HFFc6 (cell line): ENCODE measurements at places on chromosomes 11 and 22.

GRCh38 chr11:3146612-3147256 is 18.4 kb downstream of the OSBPL5 start:
- no peaks in the 10 kb centered on the region for H3K36me3 ChIP-seq
- peaks cover 23% of the 10 kb centered on the region for H3K4me1 ChIP-seq
- peaks cover 7% of the 10 kb centered on the region for H3K27me3 ChIP-seq
- peak; percentile 64 for DNase-seq

GRCh38 chr22:36863281-36863680 is 2.5 kb downstream of the NCF4 start:
- no peaks in the 10 kb centered on the region for H3K36me3 ChIP-seq
- no peaks in the 10 kb centered on the region for H3K4me1 ChIP-seq
- no peak overlapping the region for H3K27ac ChIP-seq
- H3K27me3 ChIP-seq = peaks cover 29% of the 10 kb centered on the region
- no peak overlapping the region for H3K4me3 ChIP-seq

DNA sequence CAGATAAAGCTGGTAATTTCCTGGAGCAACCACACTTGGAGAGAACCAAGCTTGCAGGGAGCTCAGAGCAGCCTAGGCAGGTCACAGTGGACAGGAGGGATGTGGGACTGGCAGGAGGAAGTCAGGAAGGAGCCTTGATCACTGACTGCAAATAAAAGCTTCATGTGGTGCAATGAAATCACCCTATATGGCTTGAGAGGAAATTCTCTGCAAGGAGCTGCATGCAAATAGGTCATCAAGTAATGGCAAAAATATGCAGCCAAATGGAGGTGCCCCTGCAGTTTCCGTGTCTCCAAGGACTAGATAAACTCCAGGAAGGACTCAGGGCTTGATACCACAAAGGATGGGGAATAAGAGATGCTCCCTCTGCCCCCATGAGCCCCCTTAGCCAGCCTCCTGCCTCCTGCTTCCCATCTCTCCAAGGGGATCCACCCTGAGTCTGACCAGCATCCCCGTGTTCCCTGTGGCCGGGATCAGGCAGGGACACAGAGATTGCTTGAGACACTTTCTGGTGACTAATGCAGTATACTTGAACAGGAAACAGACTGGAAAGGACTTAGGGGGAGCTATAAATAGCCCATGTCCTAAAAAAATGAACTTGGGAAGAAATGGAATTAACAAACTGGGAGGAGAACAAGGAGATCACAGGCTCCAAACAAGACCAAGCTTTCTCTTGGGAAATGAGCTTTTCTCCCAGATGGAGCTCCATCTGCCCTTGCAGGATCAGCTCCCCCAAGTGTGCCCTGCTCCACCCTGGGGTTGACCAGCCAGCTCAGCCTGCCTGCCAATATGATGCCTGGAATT is 23.9 kb upstream of the MICAL2 start:
- peak; percentile 96 for DNase-seq
- peaks cover 80% of the 10 kb centered on the region for H3K4me1 ChIP-seq
- H3K4me3 ChIP-seq = peak overlapping the region; percentile 95
- H3K36me3 ChIP-seq = peaks cover 26% of the 10 kb centered on the region; the same call in 1 of the 2 replicates
- peaks cover 13% of the 10 kb centered on the region for H3K27me3 ChIP-seq

GRCh38 chr11:127133061-127133460 is 132.5 kb upstream of the KIRREL3 start:
- peaks cover 25% of the 10 kb centered on the region for H3K27me3 ChIP-seq
- no peak overlapping the region for H3K4me3 ChIP-seq
- no peak for DNase-seq
- no peaks in the 10 kb centered on the region for H3K36me3 ChIP-seq
- no peak overlapping the region for H3K27ac ChIP-seq

- H3K4me1 ChIP-seq = peaks cover 54% of the 10 kb centered on the region
- H3K4me3 ChIP-seq = peak overlapping the region; percentile 86
- H3K27ac ChIP-seq = no peak overlapping the region
- DNase-seq = no peak
- H3K27me3 ChIP-seq = peaks cover 9% of the 10 kb centered on the region
- no peaks in the 10 kb centered on the region for H3K36me3 ChIP-seq
These were observed 48.5 kb downstream of the OR4D9 start for GRCh38 chr11:59559886-59560285.

DNA sequence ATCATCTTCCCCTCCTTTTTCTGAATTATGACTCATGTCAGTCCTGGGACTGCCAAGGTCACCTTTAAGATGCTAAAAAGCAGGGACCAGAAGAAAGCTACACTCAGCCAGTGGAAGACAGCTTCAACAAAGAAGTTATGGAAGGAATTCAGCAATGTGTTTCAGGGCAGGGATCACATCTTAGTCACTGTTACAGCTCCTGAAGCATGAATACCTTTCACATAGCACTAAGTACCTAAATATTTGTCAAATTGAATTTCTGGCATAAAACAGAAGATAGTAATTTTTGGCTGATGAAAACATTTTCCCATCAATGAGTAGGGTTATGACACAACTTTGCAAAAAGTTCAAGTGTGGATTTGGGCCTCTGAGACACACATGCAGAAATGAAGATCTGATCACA is 5.2 kb downstream of the DDB1 start:
- peak overlapping the region; percentile 73 for H3K27ac ChIP-seq
- no peak overlapping the region; the same call in 1 of the 2 replicates for H3K4me3 ChIP-seq
- peaks cover 1% of the 10 kb centered on the region; the same call in 1 of the 2 replicates for H3K27me3 ChIP-seq
- H3K4me1 ChIP-seq = peaks cover 60% of the 10 kb centered on the region
- H3K36me3 ChIP-seq = peaks cover 61% of the 10 kb centered on the region
